Right ventricle myocardium inferior (tissue), 1 donor: ENCODE measurements at places on chromosomes 6 and 20. TPM values are rescaled to one million over a fixed set of nuclear protein-coding genes. Genes with fewer than 3 reads are reported as not detected.
A peak's percentile ranks its signal among the peaks of the same experiment; 100 is the strongest.

DNA sequence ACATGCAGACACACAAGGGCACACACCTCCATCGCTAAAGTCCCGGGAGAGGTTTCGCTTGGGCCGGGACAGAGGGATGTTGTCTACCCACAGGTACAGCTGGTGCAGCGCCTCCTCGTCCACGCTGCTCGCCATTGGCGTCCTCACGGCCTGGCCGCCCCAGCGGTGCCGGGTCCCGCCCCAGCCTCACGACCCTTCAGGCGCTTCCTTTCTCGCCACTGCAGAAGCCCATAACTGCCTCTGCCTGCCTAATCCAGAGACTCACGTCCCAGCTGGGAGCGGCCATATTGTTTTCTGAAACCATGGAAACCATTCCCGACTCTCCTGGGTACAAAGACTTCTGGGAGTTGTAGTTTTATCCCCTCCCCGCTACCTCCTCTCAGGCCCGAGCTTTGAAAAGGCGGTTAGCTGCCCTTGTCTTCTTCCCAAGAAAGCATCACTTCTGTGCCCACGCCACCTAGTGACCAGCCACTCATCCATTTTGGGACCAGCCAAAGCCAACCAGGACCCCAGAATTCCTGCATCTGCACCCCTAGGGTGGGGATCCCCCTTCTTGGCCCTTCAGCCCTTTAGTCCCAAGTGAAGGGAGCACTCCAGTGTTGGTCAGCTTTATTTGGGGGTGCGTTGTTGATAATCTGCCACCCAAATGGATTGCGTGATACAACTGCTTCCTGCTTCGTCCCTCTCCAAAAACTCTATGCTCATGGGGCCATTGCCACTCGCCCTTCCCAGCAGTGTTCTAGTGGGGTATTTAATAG lies at the start of gene SPEF1:
Gene SPEF1 (minus strand): TSS at position 296 of the 758 bp plus-strand sequence. CDS start 161 bp downstream, at position 135.
- DNase-seq, result peak; percentile 82

DNA sequence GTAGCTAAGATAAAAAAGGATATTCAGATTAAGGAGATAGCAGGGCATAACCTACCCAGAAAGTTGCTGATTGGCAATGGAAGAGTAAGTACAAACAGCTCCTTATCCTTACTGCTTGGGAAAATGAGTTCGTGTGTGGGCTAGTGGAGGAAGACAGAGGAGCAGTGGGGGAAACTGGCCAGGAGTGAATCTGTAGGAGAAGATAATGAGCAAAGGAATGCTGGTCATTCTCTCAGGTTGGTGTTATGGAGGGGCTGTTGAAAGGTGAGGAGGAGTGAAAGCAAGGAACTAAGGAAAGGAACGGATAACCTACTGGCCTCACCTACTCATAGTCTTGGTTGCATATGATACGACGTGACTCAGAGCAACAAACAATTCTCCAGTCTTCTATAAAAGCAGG lies 7.3 kb upstream of the GJB7 start:
- no peak for DNase-seq

DNA sequence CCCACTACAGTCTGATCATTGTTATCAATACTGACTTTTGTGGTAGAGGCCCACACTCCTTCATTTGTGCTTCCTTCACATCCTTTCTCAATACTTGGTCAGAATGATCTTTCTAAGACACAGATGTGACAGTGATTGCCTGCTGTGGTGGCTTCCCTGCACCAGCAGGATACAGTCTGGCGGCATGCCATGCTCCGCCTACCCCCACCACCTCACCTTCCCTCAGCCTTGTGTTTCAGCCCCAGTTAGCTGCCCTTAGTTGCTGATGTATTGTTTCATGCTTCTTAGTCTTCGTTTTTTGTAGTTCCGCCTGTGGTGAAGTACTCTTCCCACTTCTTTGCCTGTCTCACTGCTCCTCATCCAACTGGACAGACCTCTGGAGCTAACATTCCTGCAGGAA lies 10.9 kb downstream of the LRRC1 start:
- DNase-seq, result no peak

Gene PLA2G7
- total RNA-seq, result 0.14 TPM

Gene IBTK
- total RNA-seq, result 27.6 TPM
